ENCODE measurements at places on chromosomes 11 and 22. TPM values are rescaled to one million over a fixed set of nuclear protein-coding genes. Genes with fewer than 3 reads are reported as not detected.
A peak's percentile ranks its signal among the peaks of the same experiment; 100 is the strongest.

The PLA2G6 gene
- 48.8 TPM for total RNA-seq

DNA sequence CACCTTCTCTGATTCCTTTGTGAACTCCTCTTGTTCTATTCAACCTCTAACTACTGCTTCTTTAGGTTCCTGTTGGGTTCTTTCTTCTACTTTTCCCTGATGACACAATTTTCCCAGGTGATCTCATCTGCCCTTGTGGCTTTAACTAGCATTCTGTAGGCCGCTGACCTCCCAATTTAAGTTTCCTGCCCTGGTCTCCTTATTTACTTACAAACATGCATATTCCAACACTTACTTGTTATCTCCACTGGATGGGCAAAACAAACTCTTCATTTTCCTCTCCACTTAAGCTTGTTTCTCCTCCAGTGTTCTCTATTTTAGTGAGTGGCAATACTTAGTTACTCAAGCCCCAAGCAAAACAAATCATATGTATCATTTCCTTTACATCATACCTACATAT is 734.5 kb downstream of the METTL15 start:
- DNase-seq: no peak

The CTSW gene
- total RNA-seq: not detected

- no peak for DNase-seq
Measured at GRCh38 chr11:108007819-108008218, 879 bp upstream of the CUL5 start.

GRCh38 chr11:64856382-64857227 is 12.2 kb upstream of the CDC42BPG start:
- DNase-seq: no peak

The MGAT3 gene
- total RNA-seq: 9.4 TPM

DNA sequence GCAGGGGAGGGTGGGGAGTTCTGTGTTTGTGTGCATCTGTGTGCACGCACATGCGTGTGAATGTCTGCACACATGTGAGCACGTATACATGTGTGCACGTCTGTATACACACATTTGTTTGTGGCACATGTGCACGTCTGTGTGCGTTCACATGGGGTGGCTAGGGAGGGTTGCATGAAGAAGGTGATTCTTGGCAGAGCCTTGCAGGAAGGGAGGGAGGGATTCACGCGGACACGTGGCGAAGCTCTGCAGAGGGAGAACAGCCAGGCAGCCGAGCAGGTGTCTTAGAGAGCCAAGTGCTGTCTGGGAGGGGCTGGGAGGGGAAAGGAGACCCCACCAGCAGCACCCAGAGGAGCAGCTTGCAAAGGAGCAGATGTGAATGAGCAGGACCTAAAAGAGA is 372.1 kb downstream of the BRD1 start:
- no peak for DNase-seq

GRCh38 chr11:119087747-119088241 is 3.1 kb downstream of the HMBS start:
- DNase-seq: no peak

DNA sequence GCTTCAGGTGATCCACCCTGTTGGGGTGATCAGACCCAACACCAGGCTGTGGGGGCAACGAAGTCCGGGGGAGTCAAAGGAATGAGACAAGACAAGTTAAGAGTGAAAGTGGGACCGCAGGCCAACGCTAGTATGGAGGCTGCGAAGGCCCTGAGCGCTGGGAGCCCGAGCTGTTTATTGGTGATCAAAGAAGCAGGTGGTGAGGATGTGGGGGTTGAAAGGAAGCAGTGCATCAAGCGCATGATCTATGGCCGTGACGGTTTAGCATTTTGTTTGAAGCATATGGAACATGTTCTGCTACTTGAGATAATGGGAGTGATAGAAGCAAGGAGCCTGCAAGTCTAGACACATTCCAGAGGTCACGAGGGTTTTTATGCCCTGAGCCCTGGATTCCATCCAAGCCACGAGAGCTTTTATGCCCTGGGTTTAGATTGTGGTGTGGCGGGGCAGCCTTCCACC is 49.5 kb downstream of the MCHR1 start:
- no peak for DNase-seq

- DNase-seq: peak; percentile 85
Measured at GRCh38 chr11:85810871-85811611, at the start of gene SYTL2. Gene SYTL2 (minus strand): TSS chr11:85811141. CDS start chr11:85757725, 53,416 bp downstream.

DNA sequence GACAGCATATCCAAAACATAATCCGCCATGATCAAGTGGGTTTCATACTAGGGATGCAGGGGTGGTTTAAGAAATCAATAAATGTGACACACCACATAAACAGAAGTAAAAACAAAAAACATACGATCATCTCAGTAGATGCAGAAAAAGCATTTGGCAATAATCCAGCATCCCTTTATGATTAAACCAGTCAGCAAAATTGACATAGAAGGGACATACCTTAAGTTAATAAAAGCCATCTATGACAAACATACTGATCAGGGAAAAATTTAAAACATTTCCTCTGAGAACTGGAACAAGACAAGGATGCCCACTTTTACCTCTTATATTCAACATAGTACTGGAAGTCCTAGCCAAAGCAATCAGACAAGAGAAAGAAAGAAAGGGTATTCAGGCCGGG is 49.6 kb downstream of the GAS2 start:
- DNase-seq: no peak

DNA sequence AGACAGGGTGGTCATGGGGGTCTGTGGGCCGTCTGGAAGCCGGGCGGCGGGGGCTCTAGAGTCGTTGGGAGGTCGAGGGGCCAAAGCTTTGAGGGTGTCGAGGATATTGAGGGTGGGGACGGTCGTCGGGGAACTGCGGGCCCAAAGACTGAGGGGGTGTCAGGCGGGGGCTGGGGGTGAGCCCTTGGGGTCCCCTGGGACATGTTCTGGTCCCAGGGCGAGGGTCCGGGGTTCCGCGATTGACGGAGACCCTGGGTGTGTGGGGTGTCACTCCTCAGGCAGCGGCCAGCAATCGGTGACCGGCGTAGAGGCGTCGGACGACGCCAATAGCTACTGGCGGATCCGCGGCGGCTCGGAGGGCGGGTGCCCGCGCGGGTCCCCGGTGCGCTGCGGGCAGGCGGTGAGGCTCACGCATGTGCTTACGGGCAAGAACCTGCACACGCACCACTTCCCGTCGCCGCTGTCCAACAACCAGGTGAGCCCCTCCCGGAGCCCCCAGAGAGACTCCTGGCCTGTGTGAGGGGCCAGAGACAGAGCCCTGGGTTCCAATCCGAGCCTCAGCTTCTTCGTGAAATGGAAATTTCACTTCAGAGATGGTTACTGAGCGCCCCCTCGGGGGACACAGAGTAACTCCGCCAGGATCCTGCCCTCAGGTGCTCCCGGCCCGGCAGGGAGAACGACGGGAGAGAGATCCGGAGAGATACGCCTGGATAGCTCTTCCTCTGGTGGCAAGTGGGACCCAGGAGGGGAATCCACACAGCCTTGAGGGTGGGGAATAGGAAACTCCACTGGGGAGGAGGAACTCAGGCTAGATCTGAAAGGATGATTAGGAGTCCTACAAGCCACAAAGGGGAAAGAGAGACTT is 714 bp downstream of the SDF2L1 start:
- peak; percentile 88 for DNase-seq

The NXPE1 gene
- total RNA-seq: not detected

GRCh38 chr11:43738600-43739409 is 58.3 kb downstream of the HSD17B12 start:
- no peak for DNase-seq

- DNase-seq: no peak
Measured at GRCh38 chr22:38862375-38863329, 9.4 kb downstream of the CBX6 start.

GRCh38 chr11:125517116-125517770 is 21.2 kb upstream of the FEZ1 start:
- no peak for DNase-seq

- DNase-seq: no peak
Measured at GRCh38 chr11:88194990-88195389, 19.7 kb upstream of the RAB38 start.

- DNase-seq: no peak
Measured at GRCh38 chr22:29715240-29715639, 4.6 kb upstream of the CABP7 start.

- no peak for DNase-seq
Measured at GRCh38 chr22:33572086-33572485, 348.2 kb downstream of the LARGE1 start.

The CCDC117 gene
- total RNA-seq: 23.6 TPM

The CREB3L1 gene
- total RNA-seq: 78.6 TPM

DNA sequence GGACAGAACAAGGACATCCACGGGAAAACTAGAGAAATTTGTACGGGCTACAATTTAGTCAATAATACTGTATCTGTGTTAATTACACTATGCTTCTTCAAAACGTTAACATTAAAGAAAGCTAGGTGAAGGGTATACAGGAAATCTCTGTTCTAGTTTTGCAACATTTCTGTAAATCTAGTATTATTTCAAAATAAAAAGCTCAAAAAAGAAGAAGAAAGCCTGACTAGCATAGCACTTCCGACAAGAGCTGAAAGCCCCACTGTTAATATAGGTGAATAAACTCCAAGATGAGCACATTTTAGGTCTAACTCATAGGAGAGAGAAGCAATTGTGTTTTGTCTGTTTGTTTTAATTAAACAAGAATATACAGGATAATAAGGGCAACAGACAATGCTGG is 299.7 kb downstream of the TTC28 start:
- no peak for DNase-seq

GRCh38 chr11:44246726-44247125 is 63.2 kb downstream of the ALX4 start:
- DNase-seq: no peak

The OR4D5 gene
- total RNA-seq: not detected

- peak; percentile 78 for DNase-seq
Measured at GRCh38 chr22:29253561-29254285, 14.1 kb downstream of the RHBDD3 start.

- no peak for DNase-seq
Measured at GRCh38 chr11:123364080-123364479, 66.0 kb upstream of the GRAMD1B start.
